ENCODE measurements at places on chromosomes 12 and 14.

DNA sequence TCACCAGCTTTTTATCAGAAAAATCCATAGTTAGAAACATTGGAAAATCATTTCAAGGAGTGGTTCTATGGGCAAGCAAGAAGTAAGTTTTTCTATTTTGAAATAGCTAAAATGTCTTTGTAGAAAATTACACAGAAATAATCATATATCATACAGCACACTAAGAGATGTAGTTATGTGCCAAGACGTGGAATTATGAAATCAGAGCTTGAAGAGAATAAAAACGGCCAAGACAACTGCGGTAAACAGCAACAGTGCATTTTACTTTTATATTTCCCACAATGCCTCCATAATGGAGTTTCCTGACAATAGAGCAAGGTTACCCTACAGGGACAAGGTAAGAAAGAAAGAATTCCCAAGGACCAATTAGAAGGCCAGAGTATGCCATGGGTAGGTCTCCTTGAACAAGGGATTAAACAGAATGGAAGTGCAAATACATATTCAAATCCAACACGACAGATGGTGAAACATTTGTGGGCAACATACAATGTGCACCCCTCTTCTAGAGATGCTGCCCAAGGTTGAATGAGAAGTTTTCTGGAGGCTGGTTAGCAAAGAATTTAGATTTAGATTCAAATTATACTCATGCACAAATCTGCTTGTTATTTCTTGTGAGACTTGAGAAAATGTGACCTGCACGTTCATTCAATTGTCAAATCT lies 76.1 kb upstream of the BTG1 start:
- DNase-seq: no peak

GRCh38 chr12:116472193-116472592 lies 87.0 kb upstream of the MAP1LC3B2 start:
- DNase-seq: no peak

- DNase-seq: no peak
Measured at GRCh38 chr14:101035466-101036225, 132.1 kb upstream of the RTL1 start.

GRCh38 chr14:23248601-23249000 lies 10.9 kb downstream of the RNF212B start:
- DNase-seq: no peak

- no peak for DNase-seq
Measured at GRCh38 chr12:52122904-52123303, 43.4 kb downstream of the SMIM41 start.

DNA sequence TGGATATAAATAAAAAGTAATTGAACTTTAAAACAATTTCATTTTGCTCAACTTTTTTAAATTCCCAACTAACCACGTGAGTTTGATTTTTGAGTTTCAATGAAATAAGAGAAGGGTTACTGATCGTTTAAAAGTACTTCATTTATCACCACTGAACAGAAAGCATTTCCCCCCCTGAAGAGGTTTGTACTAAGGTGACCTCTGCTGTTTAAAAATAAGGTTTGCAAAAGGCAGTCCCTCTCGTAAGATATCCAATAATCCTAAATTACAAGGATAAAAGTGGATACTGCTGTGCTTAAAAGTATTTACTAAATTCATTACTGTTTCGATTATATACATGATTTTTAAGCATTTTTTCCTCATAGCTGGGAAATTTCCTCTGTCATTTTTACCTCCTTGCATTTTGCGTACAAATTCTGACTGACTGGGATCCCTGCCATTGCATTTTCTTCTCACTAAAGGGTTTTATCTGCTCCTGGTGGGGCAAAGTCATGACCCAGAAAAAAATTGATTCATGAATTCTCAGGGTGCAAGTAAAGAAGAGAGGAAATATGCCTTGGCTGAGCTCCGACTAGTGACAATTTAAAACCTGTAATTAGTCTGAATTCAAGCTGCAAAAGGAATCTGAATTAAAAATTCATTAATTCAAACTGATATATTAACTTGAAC lies 463.8 kb downstream of the PRKD1 start:
- no peak for DNase-seq

- DNase-seq: no peak
Measured at GRCh38 chr14:81337073-81337472, 63.1 kb downstream of the STON2 start.

GRCh38 chr14:75486318-75486717 lies 36.0 kb upstream of the BATF start:
- DNase-seq: no peak

DNA sequence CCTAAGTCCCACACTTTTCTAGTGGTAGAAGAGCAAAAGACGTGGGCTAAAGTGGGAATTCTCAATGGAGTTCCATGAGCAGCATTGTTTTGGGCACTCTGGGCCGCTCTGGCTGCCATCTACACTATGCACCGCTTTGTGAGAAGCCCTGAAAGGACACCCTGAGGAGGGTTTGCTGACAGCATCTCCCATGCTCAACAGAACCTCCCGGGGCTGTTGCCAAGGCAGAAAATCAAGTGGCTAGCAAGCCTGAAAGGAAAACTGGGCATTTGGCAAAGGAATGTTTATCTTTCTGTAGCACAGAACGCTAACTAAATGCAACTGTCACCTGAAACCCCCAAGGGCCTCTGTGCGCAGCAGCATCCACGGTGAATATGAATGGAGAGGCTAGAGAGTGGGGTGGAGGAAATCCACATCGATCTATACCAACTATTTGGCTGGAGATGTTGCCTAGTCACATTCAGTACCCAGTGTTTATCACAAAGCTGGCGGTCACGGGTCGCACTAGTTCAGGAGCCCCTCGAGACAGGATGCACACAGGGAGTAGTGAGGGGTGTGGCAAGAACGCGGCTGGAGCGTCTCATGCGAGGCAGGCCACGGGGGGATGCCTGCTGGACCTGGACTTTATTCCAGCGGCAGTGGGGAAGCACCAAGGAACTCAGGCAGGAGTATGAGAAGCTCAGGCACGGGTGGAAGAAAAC lies 14.2 kb downstream of the APPL2 start:
- DNase-seq: no peak

DNA sequence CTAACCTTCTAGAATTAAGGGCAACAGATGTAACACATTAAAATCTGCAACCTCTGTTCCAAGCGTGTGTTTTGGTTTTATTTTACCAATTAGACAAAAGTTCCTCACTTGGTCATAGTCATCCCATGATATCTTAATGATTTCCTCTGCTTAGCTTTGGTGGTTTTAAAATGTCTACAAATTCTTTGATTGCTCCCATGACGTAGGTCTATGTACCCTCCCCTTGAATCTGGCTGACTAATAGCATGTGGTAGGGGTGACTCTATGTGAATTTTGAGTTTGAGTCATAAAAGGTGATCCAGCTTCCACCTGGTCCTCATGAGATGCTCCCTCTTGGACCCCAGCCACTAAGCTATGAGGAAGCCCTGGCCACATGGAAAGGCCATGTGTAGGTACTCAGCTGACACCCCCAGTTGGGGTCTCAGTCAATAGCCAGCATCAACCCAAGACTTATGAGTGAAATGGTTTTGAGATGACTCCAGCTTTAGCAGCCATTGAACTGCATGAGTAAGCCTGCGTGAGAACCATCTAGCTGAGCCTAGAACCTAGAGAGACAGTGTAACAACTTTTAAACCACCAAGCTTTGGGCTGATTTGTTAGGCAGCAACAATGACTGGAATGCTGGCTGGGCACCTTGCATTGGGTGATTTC lies 247.1 kb downstream of the MSRB3 start:
- DNase-seq: no peak

DNA sequence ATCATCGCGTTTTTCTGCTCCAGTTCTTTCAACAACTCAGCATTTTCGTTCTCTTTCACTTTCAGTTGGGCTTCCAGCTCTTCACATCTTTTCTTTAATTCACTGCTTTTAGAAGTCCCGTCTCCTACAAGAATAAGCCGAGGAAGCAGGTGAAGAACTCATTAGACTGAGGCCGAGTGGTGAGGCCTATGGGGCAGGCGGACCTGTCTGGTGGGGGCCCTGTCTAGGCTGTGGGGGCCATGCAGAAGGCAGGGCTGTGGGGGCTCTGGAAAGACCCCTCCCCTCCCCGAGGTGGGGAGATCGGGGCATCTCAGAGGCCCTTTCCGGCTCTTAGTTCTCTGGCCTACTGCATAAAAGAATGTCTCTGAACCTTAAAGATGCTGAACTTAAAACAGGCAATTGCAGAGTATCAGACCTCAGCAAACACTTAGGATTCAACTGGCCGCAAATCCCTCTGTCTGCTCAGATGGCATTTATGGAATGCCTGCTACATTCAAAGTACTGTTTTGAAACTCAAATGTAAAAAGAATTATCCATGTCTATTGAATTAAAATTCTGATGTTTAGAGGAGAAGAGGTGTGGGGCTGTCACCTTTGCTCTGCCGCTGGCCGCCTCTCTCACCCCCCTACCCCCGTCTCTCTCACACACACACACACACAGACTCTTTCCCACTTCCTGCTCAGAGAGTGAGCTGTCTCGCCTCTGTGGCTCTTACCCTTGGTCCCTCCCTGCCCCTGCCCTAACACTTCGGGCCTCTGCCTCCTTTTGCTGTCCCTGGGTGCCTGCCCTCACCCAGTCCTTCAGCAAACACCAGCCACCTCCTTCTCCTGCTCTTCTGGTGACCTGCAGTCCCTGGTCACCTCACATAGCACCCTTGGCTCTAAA lies 34.7 kb downstream of the CCDC92 start:
- no peak for DNase-seq
